Activated CD4-positive, alpha-beta T cell treated with anti-CD3 and anti-CD28 coated beads, Interleukin-2, amount 10 ng/mL, durations not matched to agents 7 days and 5 days (primary cell): ENCODE measurements at places on chromosomes 4 and X. TPM values are rescaled to one million over a fixed set of nuclear protein-coding genes. Genes with fewer than 3 reads are reported as not detected.

DNA sequence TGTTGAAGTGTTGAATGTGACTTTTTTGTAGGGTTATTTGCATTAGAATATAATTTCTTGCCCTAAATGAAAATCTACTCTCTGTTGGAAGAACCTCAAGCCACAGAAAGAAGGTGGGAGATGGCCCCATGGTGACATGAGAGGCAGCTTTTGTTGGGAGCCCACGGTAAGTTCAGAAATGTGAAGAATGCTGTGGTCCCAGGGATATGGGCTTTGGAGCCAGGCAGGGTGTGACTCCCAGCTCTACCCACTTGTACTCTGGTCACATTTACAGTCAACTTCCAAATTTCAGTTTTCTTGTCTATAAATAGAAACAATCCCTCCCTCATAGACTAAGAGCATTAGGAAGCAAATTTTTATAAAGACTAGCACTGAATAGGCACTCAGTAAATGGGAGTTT, 177.8 kb downstream of the RAB28 start:
- H3K36me3 ChIP-seq, result no peaks in the 10 kb centered on the region
- no peak overlapping the region for H3K27ac ChIP-seq
- no peaks in the 10 kb centered on the region for H3K4me1 ChIP-seq
- H3K27me3 ChIP-seq, result no peaks in the 10 kb centered on the region

The ABLIM2 gene
- 0.79 TPM for total RNA-seq

The ARHGEF6 gene
- 97.2 TPM for total RNA-seq

The WAS gene
- 165 TPM for total RNA-seq

DNA sequence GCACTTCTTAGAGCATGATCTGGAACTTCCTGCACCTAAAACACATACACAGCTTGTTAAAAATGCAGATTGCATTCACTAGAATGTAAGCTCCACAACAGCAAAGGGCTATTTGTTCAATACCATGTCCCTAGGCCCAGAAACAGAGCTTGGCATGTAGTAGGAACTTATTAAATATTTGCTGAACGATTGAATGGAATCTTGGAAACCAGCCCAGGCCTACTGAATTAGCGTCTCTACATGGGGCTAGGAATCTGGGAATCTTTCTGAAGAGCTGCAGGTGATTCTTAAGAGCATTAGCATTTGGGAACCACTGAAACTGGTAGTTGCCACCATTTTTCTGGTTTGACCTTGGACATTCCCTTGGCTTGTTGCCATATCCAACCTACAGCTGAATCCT, 234.1 kb downstream of the STIM2 start:
- no peaks in the 10 kb centered on the region for H3K4me1 ChIP-seq
- H3K27ac ChIP-seq, result no peak overlapping the region
- no peak overlapping the region for H3K4me3 ChIP-seq
- H3K27me3 ChIP-seq, result no peaks in the 10 kb centered on the region
- H3K36me3 ChIP-seq, result no peaks in the 10 kb centered on the region

DNA sequence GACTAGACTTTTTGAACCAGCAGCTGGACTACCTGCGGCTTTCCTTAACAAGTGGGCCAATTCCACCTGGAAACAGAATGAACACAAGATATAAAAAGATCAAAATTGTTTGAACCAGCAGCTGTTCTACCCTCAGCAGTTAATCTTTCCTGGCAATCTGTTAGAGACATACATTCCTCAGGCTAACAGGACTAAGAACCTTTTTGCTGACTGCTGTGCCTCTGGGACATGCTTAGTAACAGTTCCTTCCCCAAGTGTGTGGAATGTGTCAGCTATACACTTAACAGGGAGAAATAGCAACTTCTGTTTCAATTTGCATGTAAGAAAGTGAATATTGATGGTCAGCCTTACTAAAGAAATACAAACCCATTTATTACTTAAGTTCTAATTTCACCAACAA, 554.4 kb downstream of the ARAP2 start:
- no peak overlapping the region for H3K4me3 ChIP-seq
- no peaks in the 10 kb centered on the region for H3K4me1 ChIP-seq
- H3K36me3 ChIP-seq, result no peaks in the 10 kb centered on the region
- no peaks in the 10 kb centered on the region for H3K27me3 ChIP-seq

GRCh38 chrX:109707720-109708119, 25.3 kb downstream of the ACSL4 start:
- peak overlapping the region; percentile 55 for H3K4me3 ChIP-seq
- peaks cover 50% of the 10 kb centered on the region for H3K4me1 ChIP-seq
- H3K36me3 ChIP-seq, result peaks cover 14% of the 10 kb centered on the region
- H3K27me3 ChIP-seq, result no peaks in the 10 kb centered on the region

The RTL3 gene
- not detected for total RNA-seq

GRCh38 chr4:184851200-184851541, 25.4 kb upstream of the ACSL1 start:
- DNase-seq, result peak; percentile 19
- peaks cover 3% of the 10 kb centered on the region for H3K27me3 ChIP-seq
- no peak overlapping the region for H3K27ac ChIP-seq
- H3K4me1 ChIP-seq, result peaks cover 23% of the 10 kb centered on the region

GRCh38 chr4:185141777-185142176, 1.3 kb upstream of the SLC25A4 start:
- H3K36me3 ChIP-seq, result no peaks in the 10 kb centered on the region
- DNase-seq, result no peak

The TBX22 gene
- total RNA-seq, result not detected

The HOPX gene
- 72.3 TPM for total RNA-seq

DNA sequence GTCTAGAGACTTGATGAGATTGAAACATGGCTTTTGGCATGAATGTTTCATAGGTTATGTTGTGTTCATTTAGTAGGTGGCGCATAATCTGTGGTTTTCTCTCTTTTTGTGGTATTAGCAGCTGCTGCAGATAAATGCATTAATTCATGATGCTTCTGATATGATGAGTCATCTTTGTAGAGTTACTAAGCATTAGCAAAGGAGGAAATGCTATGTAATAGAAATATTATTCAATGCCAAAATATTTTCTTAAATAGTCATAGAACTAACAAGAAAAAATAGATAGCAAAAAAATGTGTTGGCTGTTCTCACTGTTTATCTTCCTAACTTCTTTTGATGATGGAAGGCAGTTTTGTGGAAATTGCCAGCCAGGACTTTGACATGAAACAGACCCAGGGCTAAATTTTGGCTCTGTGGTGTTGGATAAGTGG, 3.6 kb downstream of the ZXDB start:
- no peak for DNase-seq
- H3K4me1 ChIP-seq, result peaks cover 40% of the 10 kb centered on the region
- H3K27me3 ChIP-seq, result no peaks in the 10 kb centered on the region

The ANOS1 gene
- 0.02 TPM for total RNA-seq

DNA sequence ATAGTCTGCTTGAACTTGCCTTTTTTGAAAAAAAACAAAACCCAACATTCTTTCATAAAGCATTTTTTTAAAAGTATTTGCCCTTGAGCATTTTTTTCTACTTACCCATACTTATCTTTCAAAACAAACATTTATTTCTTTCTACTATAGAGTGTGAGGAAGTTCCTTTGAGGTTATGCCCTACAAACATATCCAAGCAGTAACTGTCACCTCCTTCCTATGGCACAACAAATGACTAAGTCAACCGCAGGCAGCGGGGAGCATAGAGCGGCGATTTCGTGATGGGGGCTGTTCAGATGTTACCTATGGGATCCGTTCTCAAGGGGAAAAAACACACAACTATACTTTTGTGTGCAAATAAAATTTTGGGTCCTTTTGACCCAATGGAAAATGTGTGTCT, 19.4 kb downstream of the SPRY1 start:
- peak; percentile 53 for DNase-seq
- peaks cover 4% of the 10 kb centered on the region for H3K36me3 ChIP-seq
- H3K4me3 ChIP-seq, result peak overlapping the region; percentile 2
- H3K4me1 ChIP-seq, result peaks cover 82% of the 10 kb centered on the region
- H3K27ac ChIP-seq, result peak overlapping the region; percentile 26

- no peak for DNase-seq
- no peaks in the 10 kb centered on the region for H3K36me3 ChIP-seq
- H3K4me3 ChIP-seq, result no peak overlapping the region
- H3K4me1 ChIP-seq, result no peaks in the 10 kb centered on the region
- H3K27ac ChIP-seq, result no peak overlapping the region
These were observed 40.4 kb downstream of the MAGEB17 start for GRCh38 chrX:16207634-16208033.

The SLC25A53 gene
- total RNA-seq, result 6.3 TPM

The SPIN2B gene
- total RNA-seq, result 10.4 TPM
